Sigmoid colon (tissue), 7 donors: ENCODE measurements at places on chromosomes 7 and 10. TPM values are rescaled to one million over a fixed set of nuclear protein-coding genes. Genes with fewer than 3 reads are reported as not detected.

KCNIP2 gene
- 1.8 TPM for total RNA-seq

ANKRD30A gene
- total RNA-seq = not detected

TMEM213 gene
- total RNA-seq = not detected

CYP26C1 gene
- total RNA-seq = not detected

DYNC1I1 gene
- 37.8 TPM for total RNA-seq

AOAH gene
- total RNA-seq = 13.6 TPM

SLC18A2 gene
- 0.55 TPM for total RNA-seq

GIMAP2 gene
- total RNA-seq = 16.4 TPM

OR13A1 gene
- not detected for total RNA-seq

HOXA1 gene
- total RNA-seq = 0.82 TPM
